ENCODE measurements at places on chromosomes 6 and 20. TPM values are rescaled to one million over a fixed set of nuclear protein-coding genes. Genes with fewer than 3 reads are reported as not detected.

DNA sequence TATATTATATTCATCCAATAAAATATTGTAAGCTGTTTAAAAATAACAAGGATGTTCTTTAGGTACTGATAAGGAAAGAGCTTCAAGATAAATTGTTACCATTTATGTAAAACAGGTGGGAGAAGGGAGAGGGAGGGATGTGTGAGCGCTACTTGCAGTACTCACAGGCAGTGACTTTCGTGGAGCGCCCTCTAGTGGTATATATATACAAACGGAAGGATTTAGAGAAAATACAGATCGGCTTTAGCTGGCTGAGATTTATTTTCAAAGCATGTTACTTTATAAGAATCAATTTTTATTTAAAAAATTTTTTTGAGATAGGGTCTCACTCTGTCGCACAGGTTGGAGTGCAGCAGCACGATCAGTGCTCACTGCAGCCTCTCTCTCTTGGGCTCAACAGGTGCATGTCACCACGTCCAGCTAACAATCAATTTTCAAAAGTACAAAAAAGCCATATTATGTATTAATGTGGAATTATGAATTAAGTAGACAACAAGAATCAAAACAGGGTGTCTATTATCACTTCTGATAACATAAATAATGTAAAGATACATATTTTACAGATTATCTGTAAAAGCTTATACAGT, 3.3 kb upstream of the MOG start:
- peak; percentile 30 for DNase-seq

The NRSN1 gene
- total RNA-seq = not detected

The PTPRT gene
- not detected for total RNA-seq

GRCh38 chr6:113684382-113684901, 172.7 kb upstream of the MARCKS start:
- peak; percentile 75 for DNase-seq

The TNFRSF21 gene
- 70.3 TPM for total RNA-seq

The HLA-DOA gene
- 0.33 TPM for total RNA-seq

The MYLK4 gene
- 0.33 TPM for total RNA-seq

The NECAB3 gene
- 14.7 TPM for total RNA-seq

The BPI gene
- not detected for total RNA-seq

- DNase-seq = no peak
These were observed 105.9 kb downstream of the LY86 start for GRCh38 chr6:6694368-6694780.

- peak; percentile 20 for DNase-seq
These were observed 110.9 kb downstream of the SMLR1 start for GRCh38 chr6:130937942-130938604.

GRCh38 chr6:74742793-74743508, 462.9 kb downstream of the COL12A1 start:
- DNase-seq = no peak

GRCh38 chr6:155889410-155889809, 433.8 kb upstream of the NOX3 start:
- DNase-seq = no peak

GRCh38 chr20:19903168-19903811, 113.9 kb upstream of the NAA20 start:
- DNase-seq = no peak

The MACROD2 gene
- total RNA-seq = 1.4 TPM

The MATN4 gene
- total RNA-seq = not detected
